Testis (tissue), 5 donors: ENCODE measurements at places on chromosomes 7 and 10. TPM values are rescaled to one million over a fixed set of nuclear protein-coding genes. Genes with fewer than 3 reads are reported as not detected.

The PPP1R17 gene
- 4.1 TPM for polyA plus RNA-seq

The SYNPO2L gene
- polyA plus RNA-seq: 2.3 TPM

- H3K4me1 ChIP-seq: no peaks in the 10 kb centered on the region
- no peak overlapping the region for H3K4me3 ChIP-seq
- no peak for DNase-seq
- no peak overlapping the region for H3K27ac ChIP-seq
These were observed 14.6 kb upstream of the C10orf71 start for GRCh38 chr10:49284356-49284755.

GRCh38 chr10:76255241-76255640, 823.8 kb downstream of the LRMDA start:
- H3K36me3 ChIP-seq: no peaks in the 10 kb centered on the region
- H3K4me1 ChIP-seq: no peaks in the 10 kb centered on the region
- H3K4me3 ChIP-seq: no peak overlapping the region
- H3K27me3 ChIP-seq: no peaks in the 10 kb centered on the region

DNA sequence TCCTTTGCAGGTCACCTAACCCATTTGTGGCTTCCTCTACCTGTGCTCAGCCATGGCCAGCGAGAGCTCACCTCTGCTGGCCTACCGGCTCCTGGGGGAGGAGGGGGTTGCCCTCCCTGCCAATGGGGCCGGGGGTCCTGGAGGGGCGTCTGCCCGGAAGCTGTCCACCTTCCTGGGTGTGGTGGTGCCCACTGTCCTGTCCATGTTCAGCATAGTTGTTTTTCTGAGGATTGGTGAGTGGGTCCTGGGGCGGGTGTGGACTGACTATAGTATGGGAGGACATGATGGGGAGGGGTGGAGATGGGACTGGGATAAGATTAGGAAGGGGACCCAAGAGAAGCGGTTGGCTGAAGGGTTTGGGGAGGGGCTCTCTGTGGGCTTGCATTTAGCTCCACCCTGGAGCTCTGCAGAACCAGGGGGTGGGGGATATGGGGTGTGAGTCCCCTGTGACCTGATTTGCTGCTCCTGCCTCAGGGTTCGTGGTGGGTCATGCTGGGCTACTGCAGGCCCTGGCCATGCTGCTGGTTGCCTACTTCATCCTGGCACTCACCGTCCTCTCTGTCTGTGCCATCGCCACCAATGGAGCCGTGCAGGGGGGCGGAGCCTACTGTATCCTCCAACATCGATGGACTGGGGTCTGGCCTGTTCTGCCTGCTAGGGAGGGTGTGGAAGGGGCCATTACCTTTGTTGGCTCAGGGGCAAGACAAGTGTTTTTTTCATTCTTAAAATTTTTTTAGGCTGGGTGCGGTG, 1.8 kb downstream of the SLC12A9 start:
- DNase-seq: no peak
- H3K36me3 ChIP-seq: no peaks in the 10 kb centered on the region
- H3K27me3 ChIP-seq: no peaks in the 10 kb centered on the region
- H3K27ac ChIP-seq: no peak overlapping the region
- H3K4me1 ChIP-seq: peaks cover 6% of the 10 kb centered on the region

- DNase-seq: no peak
- no peak overlapping the region for H3K4me3 ChIP-seq
- peaks cover 65% of the 10 kb centered on the region for H3K4me1 ChIP-seq
- H3K27ac ChIP-seq: peak overlapping the region; percentile 76
These were observed 16.0 kb downstream of the CREB3L2 start for GRCh38 chr7:137985897-137986251.

DNA sequence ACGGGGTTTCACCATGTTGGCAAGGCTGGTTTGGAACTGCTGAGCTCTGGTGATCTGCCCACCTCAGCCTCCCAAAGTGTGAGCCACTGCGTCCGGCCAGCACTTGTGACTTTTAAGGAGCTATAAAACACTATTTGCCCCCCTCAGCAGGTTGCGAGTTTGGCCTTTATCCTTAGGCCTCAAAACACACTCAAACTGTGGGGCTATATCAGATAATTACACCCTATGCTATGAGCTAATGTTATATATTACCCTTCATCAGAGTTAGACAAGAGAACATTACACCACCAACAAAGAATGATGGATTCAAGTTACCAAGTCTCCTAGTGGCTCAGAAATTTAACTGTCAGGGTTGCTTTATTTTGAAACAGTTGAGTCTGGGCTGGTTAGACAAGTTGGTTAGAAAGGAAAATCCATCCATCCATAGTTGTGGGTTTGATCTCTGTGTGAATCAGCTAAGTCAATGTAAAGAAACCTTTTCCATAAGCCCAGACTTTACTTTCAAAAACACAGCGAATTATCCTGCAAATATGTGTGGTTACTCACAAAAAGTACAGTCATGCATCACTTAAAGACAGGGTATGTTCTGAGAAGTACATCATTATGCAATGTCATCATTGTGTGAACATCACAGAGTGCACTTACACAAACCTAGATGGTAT, 115.8 kb downstream of the SEMA3D start:
- H3K27ac ChIP-seq: no peak overlapping the region
- DNase-seq: no peak
- H3K4me3 ChIP-seq: no peak overlapping the region

DNA sequence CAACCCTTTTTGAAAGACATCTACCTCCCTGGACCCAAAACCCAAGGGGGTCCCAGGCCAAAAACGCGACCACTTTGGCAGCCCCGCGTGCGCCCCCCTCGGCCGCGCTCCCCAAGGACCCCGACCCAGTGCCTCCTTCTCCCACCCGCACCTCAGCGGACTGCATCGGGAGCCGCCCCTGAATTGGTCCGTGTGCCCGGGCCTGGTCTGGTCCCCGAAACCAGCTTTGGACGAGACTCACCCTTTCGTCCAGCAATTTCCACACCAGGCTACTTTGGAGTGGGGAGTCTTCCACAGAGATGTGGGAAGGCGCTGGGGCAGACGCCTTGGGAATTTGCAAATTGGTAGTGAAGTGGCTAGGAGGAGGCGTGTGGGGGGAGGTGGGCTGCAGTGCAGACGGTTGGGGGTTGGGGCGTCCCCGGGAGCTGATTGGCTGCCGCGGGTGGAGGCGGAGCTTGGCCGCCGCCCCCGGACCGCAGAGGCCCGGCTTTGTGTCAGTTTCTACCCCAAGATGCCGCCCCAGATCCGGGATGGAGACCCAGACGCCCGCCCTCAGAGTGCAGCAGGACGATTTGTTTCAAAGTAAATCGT, 16.9 kb downstream of the TCAF1 start:
- H3K27me3 ChIP-seq: no peaks in the 10 kb centered on the region
- H3K27ac ChIP-seq: peak overlapping the region; percentile 4
- H3K4me3 ChIP-seq: peak overlapping the region; percentile 58

The CASP2 gene
- 20.7 TPM for polyA plus RNA-seq
